ENCODE measurements at places on chromosomes 11 and 22.
A peak's percentile ranks its signal among the peaks of the same experiment; 100 is the strongest.

GRCh38 chr11:58579192-58580129 lies 598 bp downstream of the ZFP91 start:
- DNase-seq, result peak; percentile 94

DNA sequence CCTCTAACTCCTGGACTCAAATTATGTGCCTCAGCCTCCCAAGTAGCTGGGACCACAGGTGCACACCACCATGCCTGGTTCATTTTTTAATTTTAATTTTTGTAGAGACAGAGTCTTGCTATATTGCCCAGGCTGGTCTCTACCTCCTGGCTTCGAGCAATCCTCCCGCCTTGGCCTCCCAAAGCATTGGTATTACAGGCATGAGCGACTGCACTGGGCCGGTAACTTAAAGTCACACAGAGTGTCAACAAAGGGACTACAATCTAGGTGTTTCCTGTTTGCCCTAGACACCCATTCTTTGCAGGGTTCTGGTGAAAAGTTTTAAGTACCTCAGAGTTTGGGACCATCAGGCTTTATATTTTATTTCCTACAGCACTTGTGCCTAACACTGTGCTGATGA lies 8.4 kb downstream of the UVRAG start:
- no peak for DNase-seq

- no peak for DNase-seq
Observed at GRCh38 chr22:23278883-23279675, 98.8 kb downstream of the BCR start.

DNA sequence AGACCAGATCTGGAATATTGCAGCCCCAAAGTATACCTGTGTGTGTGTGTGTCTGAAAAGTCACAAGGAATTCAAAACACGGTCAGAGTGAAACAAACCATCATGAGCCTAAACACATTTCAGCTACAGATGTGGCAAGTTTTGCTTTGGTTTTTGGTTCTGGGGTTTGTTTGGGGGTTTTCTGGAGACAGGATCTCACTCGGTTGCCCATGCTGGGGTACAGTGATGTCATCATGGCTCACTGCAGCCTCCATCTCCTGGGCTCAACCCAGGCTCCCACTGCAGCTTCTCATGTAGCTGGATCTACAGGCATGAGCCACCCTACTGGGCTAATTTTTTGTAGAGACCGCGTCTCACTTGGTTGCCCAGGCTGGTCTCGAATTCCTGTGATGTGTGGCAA lies 41.4 kb upstream of the PHF21A start:
- DNase-seq, result no peak

DNA sequence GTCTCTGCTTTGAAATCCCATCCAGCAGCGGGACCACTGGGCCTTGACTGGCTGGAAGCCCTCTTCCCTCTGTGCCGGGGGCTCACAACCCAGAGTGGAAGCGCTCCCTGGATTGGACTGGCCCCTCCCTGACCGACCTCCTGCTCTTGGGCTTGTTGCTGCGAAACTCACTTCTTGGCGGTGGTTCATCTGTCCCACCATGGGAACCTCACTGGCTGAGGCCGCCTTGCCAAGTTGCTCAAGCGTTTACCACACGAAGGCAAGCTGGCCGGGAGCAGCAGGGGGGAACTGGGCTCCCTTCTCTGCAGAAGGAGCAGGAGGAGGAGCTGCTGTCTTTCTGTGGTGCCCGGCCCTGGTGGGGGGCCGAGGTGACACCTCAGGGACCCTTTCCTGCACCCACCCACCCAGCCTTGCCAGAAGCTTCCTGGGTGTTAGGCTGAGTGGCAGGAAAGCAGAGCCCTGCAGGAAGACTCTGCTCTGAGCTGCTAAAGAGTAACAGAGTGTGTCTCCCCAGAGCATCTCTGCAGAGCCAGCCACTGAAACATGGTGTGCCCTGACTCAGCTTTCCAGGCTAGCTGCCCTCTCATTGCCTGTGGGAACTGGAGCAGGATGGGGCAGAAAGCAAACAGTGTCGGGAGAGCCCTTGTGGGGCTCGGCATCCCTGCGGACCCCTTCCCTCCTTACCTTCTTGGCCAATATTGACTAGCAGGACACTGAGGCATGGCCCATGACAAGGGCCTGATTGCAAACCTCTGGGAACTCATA lies 88.5 kb upstream of the ALX4 start:
- no peak for DNase-seq

GRCh38 chr11:12266943-12267342 lies 110.4 kb upstream of the PARVA start:
- DNase-seq, result no peak

- no peak for DNase-seq
Observed at GRCh38 chr11:42255906-42256305, 796.5 kb upstream of the LRRC4C start.

- no peak for DNase-seq
Observed at GRCh38 chr11:48169717-48170116, 46.9 kb upstream of the OR4B1 start.

GRCh38 chr22:27719535-27720227 lies 81.9 kb downstream of the MN1 start:
- peak; percentile 89 for DNase-seq

DNA sequence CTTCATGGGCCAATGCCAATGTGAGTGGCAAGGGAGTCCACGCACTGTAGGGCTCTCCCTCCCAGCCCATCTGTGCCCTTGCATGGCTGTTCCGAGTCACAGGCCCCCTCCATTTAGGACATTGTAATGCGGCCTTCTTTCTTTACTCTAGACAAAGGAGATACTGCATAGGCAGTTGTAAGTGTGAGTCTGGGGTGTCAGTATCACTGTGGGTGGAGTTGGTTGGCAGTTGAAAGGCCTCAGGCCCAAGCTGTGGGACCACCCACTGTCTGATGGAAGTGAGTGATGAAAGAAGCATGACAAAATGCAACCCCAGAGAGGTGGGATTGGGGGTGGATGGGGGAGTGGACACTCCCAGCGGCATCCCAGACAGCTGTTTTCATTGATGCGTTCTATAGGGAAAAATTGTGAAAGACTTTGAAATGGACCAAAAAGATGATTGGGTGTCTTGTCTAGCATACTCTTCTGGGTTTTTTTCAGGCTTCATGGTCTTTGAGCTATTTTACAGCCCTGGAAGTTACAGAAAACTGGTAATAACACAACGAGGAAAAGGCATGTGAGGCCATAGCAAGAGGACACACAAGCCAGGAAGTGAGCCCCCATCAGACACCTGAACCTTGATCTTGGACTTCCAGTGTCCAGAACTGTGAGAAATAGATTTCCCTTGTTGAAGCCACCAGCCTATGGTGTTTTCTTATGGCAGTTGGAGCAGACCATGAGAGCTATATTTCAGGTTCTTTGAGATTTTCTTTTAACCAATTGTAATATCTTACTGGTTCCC lies 114.6 kb downstream of the NECTIN1 start:
- DNase-seq, result no peak

DNA sequence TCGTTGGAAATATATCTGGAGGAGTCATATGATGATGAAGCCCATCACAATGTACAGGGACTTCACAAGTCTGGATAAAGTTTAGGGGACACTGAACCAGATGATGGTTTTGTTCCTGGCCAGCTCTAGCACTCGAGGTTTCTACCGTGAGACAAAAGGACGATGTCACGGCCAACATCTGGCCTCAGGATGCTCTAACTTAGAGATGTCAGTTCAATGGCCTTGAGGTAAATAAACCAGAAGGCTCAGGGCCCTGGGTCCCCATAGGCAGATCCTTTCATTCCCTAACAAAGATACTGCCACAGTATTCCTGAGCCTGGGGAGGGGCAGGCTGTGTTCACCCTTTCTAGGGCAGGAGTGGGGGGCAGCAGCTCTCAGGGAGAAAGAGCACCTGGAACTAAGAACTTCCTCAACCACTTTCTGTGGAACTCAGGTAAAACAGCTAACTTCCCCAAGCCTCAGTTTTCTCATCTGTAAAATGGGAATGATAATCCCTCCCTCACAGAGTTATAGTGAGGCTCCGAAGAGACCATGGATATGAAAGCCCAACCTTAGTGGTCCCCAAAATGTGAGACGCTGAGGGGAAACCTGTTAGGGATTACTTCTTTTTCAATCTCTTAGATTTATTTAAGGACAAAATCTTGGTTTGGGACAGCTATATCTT lies 18.3 kb downstream of the MS4A10 start:
- no peak for DNase-seq

- DNase-seq, result peak; percentile 70
Observed at GRCh38 chr11:72924568-72925190, 110.5 kb downstream of the ATG16L2 start.

- no peak for DNase-seq
Observed at GRCh38 chr11:90775567-90776165, 552.8 kb upstream of the CHORDC1 start.

DNA sequence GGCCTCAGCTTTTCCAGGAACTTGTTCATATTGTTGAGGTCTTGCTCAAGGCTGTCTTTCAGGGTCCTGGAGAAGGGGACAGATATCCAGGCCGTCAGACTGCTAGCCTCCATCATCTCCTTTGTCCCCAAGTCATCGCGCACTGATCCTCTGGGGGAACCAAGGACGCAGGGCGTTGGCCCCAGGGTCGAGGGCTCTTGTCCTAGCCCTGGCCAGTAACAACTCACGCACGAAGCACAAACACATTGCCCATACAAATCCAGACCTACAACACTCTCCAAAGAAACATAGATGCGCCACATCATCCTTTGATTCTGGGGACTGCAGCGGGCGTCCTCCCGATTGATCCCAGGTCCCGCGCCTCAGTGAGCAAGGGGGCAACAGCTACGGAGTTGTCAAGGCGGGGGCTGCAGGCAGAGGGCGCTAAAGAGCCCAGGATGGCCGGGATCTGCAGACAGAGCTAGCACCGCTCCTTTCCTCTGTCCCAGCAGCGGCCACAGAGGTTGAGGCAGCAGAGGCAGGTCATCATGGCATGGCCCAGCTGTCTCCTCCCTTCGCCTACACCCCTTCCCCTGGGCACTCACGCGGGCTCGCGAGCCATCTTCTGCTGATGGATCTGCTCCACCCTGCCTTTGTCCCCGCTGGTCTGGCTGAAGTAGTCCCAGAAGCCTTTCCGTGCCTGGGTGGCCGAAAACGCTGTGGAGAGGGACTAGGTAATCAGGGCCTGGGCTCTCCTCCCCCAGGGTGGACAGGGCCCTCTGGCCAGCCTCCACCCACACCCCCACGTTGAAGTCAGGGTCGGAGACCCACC lies 472 bp downstream of the APOA5 start:
- DNase-seq, result peak; percentile 83

DNA sequence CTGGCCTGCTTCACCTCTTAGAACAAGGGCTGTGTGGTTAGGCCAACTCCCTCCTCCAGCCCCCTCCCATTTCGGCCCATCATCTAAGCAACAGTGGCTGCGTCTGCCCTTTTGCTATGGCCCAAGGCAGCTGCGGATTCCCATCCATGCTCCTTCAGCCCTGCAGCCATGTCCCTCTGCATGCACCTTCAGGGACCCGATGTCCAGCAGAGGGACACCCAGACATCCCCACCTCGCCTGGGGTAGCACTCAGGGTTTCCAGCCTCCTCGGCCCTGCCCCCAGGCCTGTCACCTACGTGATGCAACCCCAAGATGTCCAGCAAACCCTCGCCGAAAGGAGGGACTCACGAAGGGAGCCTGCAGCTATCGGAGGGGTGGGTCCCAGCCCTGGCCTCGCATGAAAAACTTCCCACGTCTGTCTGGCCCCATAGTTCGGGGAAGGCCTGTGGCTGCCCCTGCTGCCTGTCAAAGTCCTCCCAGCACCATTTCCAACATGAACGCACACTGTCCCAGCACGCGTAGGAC lies 194.4 kb downstream of the CTTN start:
- DNase-seq, result no peak

GRCh38 chr11:12890476-12890875 lies 118.6 kb upstream of the RASSF10 start:
- no peak for DNase-seq

GRCh38 chr11:115054570-115055538 lies 376.5 kb downstream of the NXPE2 start:
- DNase-seq, result no peak

DNA sequence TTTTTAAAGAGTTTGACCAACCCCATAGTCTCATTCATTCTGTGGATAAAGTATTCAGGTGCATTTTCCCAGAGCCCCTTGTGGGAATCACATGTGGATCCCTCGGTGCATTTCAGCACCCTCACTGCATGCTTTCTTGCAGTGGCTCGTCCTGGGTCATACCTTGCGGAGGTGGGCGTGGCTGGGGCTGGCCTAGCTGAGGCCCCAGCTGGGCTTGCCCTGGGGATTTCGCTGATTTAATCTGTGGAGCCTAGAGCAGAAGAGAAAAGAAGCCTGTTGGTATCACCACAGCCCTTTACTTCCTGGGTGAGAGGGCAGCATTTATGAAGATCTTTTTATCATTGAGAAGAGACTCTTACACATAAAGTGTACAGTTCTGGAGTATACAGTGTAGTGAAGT lies 53.1 kb downstream of the FBXO7 start:
- DNase-seq, result peak; percentile 25

- DNase-seq, result no peak
Observed at GRCh38 chr22:34886391-34886790, 179.6 kb upstream of the ISX start.

GRCh38 chr11:94379613-94380012 lies 21.6 kb downstream of the GPR83 start:
- DNase-seq, result no peak

DNA sequence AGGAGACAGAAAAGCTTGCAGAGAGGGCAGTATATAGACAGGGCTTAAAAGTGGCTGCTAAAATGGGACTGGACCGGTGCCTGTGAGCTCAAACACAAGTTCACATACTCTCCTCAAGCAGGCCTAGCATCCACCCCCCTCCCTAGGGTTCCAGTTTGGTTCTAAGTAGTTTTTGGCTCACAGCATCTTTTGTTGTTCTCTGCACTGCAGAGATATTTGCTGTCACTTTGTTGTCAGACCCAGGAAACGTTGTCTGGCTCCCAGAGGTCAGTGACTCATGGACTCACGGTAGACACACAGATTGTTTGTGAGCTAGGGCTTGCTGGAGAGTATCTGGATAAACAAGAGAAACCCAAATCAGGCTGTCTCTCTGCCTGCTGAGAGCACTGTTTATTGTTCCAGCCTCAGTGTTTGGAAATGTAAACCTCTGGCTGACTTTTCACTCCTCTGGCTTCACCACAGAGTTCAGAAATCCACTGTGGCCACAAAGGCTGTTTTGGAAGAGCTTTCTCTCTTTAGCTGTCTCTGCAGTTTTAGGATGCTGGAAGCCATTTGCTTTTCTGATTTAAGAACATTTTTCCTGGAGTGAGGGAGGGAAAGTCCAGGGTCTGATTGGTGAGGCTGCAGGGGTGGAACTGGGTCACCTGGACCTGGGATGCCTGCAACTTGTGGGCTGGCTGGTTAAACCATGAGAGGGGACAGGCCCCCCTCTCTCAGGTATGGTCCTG lies 303.7 kb upstream of the PLET1 start:
- no peak for DNase-seq

All from hematopoietic multipotent progenitor cell treated with erythropoietin and hydrocortisone succinate and interleukin-3 and kit ligand, for 6 days (in vitro differentiated cells).